Thoracic aorta (tissue), 2 donors: ENCODE measurements at places on chromosomes 1 and 21. TPM values are rescaled to one million over a fixed set of nuclear protein-coding genes. Genes with fewer than 3 reads are reported as not detected.

DNA sequence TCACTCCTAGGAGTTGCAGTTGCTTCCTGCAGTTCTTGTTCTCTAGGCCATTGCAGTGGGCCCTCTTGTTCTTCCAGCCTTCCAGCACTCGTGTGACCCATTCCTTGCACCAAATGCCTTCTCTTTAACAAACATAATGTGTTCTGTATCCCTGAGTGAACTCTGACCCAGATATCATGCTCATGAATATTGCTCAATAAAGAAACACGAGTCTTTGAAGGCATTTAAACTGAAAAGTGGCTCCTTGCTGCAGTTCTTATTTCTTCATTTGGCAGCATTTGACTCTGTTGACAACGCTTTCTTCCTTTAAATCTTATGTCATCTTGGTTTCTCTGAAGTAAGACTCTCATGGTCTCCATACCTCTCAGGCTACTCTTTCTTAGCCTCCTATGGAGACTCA lies 100.7 kb upstream of the PDE4B start:
- DNase-seq: no peak

GRCh38 chr1:216904471-216904870 lies 181.2 kb upstream of the ESRRG start:
- DNase-seq: no peak

GRCh38 chr21:30769724-30770431 lies 14.7 kb upstream of the KRTAP21-1 start:
- DNase-seq: no peak

DNA sequence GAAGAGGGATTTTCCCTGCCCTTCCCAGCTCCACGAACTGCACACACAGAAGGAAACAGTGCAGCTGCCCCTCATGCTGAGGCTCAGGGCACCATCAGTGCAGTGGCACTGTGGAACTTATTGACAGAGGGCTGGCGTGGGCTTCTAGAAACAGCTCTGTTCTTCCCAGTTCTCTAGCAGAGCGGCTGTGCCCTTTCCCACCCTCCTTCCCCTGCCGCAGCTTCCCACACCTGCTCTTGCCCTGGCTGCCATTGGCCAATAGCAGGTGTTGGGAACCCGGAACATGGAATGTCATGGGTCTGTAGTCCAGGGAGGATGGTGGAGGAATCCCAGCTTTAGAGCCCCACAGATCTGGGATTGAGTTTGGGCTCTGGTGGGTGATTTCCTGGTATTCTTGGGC lies 343.8 kb downstream of the RPS6KC1 start:
- DNase-seq: no peak

DNA sequence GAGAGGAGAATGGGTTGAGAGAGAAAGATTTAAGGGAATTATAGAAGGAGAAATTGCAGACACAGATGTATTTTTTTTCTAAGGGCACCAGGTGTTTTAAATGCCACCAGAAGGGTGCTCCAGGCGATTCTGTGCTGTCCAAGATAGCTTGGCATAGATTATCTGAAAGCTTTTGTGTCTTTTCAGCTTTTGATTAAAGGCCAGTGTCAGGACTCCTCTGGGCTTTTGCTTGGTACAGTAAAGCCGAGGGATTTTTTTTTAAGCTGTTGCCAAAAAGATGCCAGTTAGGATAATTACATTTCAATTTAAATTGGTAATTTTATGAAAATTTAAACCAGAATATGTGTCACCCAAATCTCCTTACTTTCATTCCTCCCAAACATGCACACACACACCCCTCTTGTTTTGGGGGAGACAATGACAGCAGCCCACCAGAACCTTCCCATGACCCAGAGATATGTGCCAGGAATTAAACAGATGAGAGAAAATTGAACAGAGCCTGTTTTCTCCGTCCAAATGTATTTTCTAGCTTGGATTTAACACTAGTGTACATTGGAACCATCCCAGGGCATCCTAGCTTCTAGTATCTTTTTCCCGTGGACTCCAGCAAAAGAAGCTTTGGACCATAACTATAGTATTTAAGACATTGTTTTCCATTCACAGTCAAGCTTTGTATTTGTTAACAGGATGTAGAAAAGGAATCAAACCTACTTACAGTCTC lies 670.7 kb upstream of the CXADR start:
- DNase-seq: no peak

DNA sequence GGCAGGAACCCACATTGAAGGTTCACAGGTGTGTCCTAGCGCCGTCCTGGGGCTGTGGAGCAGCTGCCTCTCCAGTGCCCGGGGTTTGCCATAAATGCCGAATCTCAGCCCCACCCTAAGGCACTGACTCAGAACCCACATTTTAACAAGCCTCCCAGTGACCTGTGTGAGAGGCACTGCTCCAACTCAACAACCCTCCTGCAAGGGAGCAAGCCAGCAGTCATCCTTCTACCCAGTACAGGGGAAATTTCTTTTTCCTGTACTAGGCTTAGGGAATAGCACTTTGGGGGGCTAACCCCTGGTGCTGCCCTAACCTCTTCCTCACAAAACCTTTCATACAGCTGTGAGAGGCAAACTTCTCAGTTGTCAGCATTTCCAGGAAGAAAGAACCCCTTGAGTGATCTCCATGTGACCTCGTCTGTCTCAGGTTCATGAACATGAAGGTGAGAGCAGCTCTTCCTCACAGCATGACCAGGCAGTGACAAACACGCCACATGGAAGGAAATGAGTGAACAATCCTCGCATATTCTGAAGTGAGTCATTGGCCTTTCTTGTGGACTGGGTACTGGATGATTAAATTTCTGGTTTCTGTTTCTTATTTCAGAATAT lies 11.4 kb upstream of the BCAR3 start:
- no peak for DNase-seq

DNA sequence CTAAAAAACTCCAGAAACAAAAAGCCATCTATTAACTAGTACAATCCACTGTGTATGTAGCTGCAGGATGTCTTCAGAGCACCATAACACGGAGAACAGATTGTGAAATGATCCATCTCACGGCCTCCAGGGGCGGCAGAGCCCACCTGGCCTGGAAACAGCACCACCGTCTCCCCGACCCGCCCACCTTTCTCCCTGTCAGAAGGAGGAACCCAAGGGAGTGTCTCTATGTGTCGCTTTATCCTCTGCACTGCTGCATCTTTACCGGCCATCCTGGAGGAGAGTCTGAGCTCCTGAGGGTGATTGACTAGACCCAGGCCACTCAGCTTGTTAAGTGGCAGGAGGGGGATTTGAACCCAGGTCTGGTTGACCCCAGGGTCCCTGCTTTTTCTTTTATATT lies 405.0 kb downstream of the MATN1 start:
- DNase-seq: no peak

DNA sequence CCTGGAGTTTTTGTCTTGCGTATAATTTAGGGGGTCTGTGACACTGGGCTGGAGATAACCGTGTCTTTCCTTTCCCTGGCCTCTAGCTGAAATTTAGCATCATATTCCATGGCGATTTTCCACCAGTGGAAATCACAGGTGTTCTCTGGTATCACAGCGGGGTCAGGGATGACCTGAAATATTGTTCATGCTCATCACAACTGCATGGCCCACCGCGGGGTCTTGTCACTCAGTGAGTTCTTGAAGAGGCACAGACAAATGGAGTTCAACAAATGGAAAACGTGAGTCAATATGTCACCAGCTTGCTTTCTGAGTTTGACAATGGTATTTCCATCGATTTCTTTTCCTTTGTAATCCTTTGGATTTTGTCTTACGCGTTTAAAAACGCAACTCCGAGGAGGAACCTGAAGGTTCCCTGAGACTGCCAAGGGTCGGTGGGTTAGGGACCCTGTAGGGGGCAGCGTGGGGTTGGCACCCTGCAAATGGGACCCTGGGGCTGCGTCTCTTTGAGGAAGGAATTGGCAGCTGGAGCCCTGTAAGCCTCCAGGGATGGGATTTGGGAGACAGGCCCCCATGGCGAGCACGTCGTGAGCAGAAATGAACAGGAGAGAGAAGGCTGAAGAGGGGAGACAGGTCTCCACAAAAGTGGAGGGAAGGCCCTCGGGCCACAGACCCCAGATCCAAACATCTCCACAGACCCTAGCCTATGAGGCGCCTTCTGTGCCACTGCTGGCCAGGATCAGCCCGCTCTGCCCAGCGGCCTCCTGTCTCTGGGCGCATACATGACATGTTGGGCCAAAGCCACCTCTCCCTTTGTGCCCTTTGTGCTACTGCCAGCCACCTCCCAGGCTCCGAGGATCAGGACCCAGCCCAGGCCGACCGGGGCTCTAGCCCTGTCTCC lies 32.1 kb upstream of the RUNX3 start:
- no peak for DNase-seq

GRCh38 chr1:185291159-185291558 lies 25.9 kb downstream of the IVNS1ABP start:
- DNase-seq: no peak

DNA sequence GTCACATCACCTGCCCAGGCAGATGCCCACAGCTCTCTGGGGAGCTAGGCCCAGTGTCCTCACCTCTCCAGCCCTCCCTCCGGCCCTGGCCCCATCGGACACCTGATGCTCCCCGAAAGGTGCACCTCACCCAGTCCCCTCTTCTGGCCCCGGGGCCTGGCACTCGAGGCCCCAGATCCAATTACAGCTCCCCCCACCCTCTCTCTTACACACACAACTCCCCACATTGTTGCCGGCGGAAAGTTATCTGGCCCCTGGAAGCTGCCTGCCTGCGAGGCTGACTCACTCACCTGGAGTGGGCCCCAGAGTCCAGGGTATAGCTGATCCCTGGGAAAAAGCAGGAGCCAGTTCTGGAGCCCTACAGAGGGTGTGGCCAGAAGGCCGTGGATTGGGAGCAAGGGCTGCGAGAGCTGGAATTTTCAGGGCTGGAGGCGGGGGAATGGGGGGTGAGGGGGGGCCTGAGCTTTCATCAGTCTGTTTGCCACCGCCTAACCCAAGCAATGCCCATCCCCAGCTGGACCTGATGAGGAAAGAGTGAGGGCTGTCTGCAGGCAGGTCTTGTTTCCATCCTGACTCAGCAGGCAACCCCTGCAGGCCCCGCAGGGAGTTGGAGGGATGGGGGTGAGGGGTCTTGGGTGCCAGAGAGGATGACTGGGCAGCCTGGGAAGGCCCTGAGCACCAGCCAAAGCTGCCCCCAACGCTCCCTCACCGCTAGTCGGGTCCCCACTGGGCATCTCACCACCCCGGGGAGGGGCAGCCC lies 948 bp downstream of the FBXO2 start:
- DNase-seq: no peak

DNA sequence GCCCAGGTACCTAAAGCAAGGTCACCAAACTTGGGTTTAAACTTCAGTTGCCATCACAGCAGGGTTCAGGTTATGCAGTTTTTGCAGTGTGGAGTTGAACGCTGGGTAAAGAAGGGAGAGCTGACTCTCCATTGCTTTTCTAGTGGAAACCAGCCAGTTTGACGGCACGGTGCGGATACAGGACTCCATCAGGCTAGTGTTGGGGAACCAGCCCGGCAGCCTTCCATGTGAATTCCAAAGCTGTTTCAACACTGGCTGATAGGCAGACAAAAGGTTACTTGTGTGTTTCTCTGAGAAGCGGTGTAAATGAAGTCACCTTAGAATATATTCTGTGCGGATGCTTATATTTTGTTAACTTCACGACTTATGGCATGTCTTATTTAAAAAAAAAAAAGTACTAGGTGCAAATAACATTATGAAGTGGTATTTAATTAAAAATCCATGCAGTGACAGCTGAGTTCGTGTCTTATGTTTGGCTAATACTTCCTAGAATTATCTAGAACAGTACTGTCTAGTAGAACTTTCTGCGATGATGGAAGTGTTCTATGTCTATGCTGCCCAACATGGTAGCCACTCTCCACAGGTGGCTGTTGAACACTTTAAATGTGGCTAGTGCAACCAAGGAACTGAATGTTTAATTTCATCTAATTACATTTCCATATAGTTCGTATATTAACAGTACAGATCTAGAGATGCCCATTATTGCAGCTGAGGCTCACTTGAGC lies 29.9 kb upstream of the RCAN3 start:
- no peak for DNase-seq

DNA sequence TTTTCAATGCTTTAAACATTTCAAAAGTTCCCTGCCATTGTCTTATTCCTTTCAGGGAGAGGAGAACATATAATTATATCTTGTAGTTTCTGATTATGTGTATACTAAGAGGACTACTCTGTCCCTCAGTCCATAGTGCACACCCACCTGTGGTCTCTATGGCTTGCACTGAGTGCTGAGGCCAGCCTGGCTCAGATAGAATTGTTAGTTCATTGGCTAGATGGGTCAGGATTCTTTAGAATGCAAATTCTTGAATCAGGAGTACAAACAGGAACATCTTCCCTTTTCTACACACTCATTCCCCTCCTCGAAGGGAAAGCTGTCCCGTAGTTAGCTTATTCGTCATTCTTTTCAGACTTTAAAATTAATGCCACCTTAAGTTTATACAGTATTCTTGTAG lies 8.2 kb downstream of the BACH1 start:
- DNase-seq: no peak

LINGO4 gene
- not detected for total RNA-seq

AIRE gene
- not detected for total RNA-seq

SH2D2A gene
- 1.1 TPM for total RNA-seq

TNFAIP8L2 gene
- 3.9 TPM for total RNA-seq

PTGER3 gene
- 45.2 TPM for total RNA-seq
